ENCODE measurements at places on chromosomes 3 and 15.
A peak's percentile ranks its signal among the peaks of the same experiment; 100 is the strongest.

DNA sequence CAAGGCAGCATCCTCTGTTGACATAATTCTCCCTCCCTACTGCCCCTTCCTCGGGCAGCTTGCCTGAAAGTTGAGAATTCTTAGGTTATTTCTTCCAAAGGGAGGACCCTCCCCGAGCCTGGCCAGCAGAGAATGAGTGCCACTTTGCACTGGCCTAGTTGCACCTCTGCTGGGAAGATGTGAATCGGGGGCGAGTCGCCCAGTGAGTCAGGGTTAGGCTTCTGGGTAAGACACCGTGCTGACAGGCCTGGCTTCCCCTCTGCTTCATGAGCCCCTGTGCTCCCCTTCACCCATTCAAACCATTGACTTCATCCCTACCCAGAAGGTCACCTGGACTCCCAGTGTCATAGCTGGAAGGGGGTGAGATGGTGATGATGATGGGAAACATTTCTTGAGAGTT lies 82.3 kb downstream of the AAGAB start:
- no peak for DNase-seq

- DNase-seq: no peak
Observed at GRCh38 chr3:46463868-46464241, 850 bp downstream of the LTF start.

GRCh38 chr3:10780243-10780642 lies 35.8 kb upstream of the SLC6A11 start:
- no peak for DNase-seq

DNA sequence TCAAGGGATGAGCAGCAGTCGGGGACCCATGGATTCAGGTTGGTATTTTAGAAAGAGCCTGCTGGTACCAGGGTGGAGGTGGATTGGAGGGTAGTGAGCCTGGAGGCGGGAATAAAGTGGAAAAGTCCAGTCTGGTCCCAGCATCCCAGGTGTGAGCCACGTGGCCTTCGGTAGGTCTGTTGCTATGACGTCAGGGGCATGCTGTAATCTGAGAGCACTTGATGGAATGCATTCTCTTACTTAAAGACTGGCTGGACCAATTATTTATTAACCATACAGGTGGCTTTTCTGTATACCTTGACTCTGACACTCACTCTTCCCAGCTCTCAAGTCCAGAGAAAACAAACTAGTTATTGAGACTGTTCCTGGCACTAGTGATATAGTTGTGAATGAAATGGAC lies 389.9 kb upstream of the RGMA start:
- DNase-seq: no peak

GRCh38 chr3:56783644-56784447 lies 17.9 kb downstream of the ARHGEF3 start:
- DNase-seq: peak; percentile 47

- DNase-seq: no peak
Observed at GRCh38 chr3:16464511-16465148, 48.9 kb downstream of the RFTN1 start.

All from DMS153 (cell line).